ENCODE measurements at places on chromosomes 6 and 20. TPM values are rescaled to one million over a fixed set of nuclear protein-coding genes. Genes with fewer than 3 reads are reported as not detected.

Gene TREML1
- total RNA-seq = not detected

DNA sequence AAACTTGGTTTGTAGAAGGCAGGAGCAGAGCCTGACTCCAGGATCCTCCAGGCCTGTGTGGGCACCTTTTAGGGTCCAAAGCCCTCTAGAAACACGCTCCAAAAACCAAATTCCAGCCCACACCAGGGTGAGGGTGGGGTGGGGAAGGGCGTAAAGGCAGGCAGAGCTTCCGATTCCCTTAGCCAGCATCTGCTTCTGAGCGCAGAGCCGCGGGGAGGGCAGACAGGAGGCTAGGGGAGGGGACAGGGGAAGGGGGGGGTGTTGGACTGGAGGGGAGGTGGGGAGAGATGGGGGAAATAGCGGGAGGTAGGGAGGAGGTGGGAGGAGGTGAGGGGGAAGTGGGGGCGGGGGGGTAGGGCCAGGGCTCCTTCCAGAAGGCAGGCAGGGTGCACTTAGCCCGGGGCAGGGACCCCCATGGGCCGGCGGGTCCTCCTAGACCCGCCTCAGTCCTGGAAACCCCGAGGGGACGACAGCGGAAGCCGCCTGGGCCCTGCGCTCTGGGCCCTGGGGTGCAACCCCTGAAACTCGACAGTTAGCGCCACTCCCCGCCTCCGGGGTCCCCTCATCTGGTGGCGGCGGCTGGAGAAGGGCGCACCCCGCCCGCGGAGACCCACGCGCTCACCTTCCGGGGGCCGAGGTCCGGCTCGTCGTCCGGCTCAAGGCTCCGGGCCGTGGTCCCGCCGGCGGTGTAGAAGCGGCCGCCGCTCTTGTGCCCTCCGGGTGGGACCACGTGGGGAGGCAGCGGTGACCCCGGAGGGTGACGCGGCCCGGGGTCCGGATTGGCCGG lies 22.0 kb upstream of the FRMD1 start:
- H3K27ac ChIP-seq = no peak overlapping the region
- H3K36me3 ChIP-seq = no peaks in the 10 kb centered on the region
- H3K4me3 ChIP-seq = peak overlapping the region; percentile 30
- H3K4me1 ChIP-seq = peaks cover 17% of the 10 kb centered on the region
- no peak for DNase-seq
- H3K27me3 ChIP-seq = peaks cover 57% of the 10 kb centered on the region

- no peak overlapping the region for H3K27ac ChIP-seq
- no peak overlapping the region for H3K4me3 ChIP-seq
- H3K36me3 ChIP-seq = no peaks in the 10 kb centered on the region
- DNase-seq = no peak
- H3K27me3 ChIP-seq = no peaks in the 10 kb centered on the region
These were observed 122.3 kb downstream of the NKAIN2 start for GRCh38 chr6:123925842-123926399.

DNA sequence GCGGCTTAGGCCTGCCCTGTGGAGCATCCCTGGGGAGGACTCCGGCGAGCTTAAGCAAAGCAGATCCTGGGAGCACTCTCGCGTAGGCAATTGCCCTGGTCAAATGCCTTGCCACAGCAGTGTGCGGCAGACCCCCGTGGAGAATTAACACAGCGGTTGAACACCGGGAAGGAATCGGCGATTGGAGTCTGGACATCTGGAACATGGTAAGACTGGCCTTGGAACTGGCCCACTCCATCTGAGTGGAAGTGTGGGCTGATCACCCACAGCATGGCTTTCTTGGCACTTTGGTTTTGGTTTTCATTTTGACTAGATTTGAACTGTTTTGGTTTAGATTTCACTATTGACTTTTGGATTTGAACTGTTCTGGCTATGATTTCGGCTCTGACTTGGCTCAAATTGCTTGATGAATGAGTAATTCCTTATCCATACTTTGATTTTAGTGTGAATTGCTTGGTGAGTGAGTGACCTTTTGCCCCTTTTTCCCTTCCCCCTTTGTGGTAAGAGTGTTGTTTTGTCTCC lies 300.7 kb downstream of the RNGTT start:
- no peaks in the 10 kb centered on the region for H3K27me3 ChIP-seq
- no peak overlapping the region for H3K4me3 ChIP-seq
- no peak for DNase-seq
- peaks cover 4% of the 10 kb centered on the region for H3K36me3 ChIP-seq
- no peaks in the 10 kb centered on the region for H3K4me1 ChIP-seq

Measured in suprapubic skin (tissue), 4 donors.